ENCODE measurements at places on chromosomes 3 and 15. TPM values are rescaled to one million over a fixed set of nuclear protein-coding genes. Genes with fewer than 3 reads are reported as not detected.
A peak's percentile ranks its signal among the peaks of the same experiment; 100 is the strongest.

GRCh38 chr3:184426691-184427141 is 46.9 kb downstream of the CHRD start:
- no peak overlapping the region for H3K4me3 ChIP-seq
- no peaks in the 10 kb centered on the region for H3K27me3 ChIP-seq
- DNase-seq = no peak
- no peak overlapping the region for H3K27ac ChIP-seq
- no peaks in the 10 kb centered on the region for H3K4me1 ChIP-seq

ALDH1L1 gene
- not detected for total RNA-seq

DNA sequence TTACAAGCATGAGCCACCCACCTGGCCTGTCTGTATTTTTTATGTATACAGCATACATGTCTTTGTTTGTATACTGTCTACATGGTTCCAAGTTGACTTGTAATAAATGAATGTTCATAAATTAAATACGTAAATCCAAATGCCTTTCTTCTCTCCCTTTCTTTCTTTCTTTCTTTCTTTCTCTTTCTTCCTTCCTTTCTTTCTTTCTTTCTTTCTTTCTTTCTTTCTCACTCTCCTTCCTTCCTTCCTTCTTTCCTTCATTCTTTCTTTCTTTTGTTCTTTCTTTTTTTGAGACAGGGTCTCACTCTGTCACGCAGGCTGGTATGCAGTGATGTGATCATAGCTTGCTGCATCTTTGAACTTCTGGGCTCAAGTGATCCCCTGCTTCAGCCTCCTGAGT is 17.1 kb upstream of the ZNF710 start:
- no peak overlapping the region for H3K4me3 ChIP-seq
- H3K4me1 ChIP-seq = no peaks in the 10 kb centered on the region
- H3K27me3 ChIP-seq = no peaks in the 10 kb centered on the region
- H3K36me3 ChIP-seq = no peaks in the 10 kb centered on the region
- no peak for DNase-seq

POC1A gene
- total RNA-seq = 1.8 TPM

DNA sequence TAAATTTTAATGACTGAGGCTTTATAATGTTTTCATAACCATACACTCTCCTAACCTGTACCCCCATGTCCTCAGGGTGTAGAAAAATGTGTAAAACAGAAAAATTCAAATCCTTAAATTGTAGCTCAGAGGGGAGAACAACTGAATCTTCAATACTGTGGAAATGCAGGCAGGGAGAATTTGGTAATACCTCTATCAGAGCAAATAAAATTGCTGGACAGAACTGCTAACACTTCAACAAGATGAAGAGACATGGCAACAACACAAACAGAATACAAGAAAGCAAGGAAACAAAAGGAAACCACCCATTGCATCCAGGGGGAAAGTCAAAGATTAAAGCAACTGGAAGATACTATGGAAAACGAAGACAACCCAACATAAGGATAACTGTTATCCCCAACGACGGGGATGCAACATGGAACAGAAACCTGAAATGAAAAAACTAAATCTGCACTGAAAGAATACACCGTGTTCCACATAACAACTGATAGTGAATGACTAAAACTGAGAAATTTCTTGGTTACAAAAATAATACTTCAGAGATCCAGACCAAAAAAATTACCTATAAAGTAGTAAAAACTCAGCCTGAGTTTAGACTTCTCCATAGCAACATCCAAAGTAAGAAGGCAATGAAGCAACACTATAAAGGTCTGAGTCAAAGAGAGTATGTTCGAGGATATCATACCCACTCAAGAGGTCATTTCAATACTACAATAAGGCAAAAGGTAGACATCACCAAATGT is 48.5 kb downstream of the HACD2 start:
- H3K4me1 ChIP-seq = no peaks in the 10 kb centered on the region
- H3K27me3 ChIP-seq = no peaks in the 10 kb centered on the region
- no peaks in the 10 kb centered on the region for H3K36me3 ChIP-seq
- no peak for DNase-seq
- H3K4me3 ChIP-seq = no peak overlapping the region
- no peak overlapping the region for H3K27ac ChIP-seq

DNA sequence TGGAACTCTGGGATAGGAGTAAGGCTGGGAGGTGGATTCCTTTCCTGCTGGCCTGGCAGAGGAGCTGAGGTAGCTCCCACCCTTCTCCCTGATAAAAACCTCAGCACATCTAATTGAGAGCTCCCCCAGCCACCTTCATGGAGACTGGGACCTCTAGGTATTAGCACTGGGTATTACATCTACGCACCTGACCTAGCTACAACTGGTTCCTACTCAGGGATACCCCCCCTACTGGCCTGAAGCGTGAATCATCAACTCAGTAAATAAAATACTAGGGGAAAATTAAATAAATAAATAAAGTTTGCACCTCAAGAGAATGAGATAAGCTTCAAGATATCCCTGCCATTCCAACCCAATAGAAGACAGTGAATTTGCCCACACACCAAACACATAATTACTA is 140.4 kb downstream of the NEK10 start:
- no peaks in the 10 kb centered on the region for H3K36me3 ChIP-seq
- no peaks in the 10 kb centered on the region for H3K27me3 ChIP-seq
- H3K4me1 ChIP-seq = no peaks in the 10 kb centered on the region
- no peak for DNase-seq
- H3K4me3 ChIP-seq = no peak overlapping the region

RHOV gene
- not detected for total RNA-seq

GRCh38 chr3:54056521-54056920 is 65.8 kb upstream of the CACNA2D3 start:
- H3K36me3 ChIP-seq = no peaks in the 10 kb centered on the region
- H3K4me1 ChIP-seq = no peaks in the 10 kb centered on the region
- H3K27ac ChIP-seq = no peak overlapping the region
- no peak for DNase-seq
- H3K4me3 ChIP-seq = no peak overlapping the region

C3orf22 gene
- total RNA-seq = not detected

DNA sequence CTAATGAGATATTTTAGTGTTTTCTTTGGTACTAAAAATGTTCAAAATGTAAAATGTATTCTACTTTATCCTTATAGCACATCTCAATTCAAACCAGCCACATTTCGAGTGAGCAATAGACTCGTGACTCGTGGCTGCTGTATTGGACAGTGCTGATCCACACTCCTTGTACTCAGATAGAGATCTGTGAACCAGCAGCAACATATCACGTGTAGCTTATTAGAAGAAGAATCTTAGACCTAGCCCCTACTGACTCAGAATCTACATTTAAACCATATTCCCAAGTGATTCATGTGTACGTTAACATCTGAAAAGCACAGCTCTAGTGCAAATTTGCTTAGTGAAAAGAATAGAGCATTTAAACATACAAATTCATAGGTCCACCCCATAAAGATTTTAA is 130.9 kb downstream of the IL1RAP start:
- H3K4me1 ChIP-seq = no peaks in the 10 kb centered on the region
- no peak for DNase-seq
- no peak overlapping the region for H3K4me3 ChIP-seq
- H3K36me3 ChIP-seq = peaks cover 19% of the 10 kb centered on the region
- H3K27me3 ChIP-seq = no peaks in the 10 kb centered on the region
- H3K27ac ChIP-seq = no peak overlapping the region

GRCh38 chr3:33936921-33937525 is 138.6 kb downstream of the PDCD6IP start:
- H3K27ac ChIP-seq = no peak overlapping the region
- H3K27me3 ChIP-seq = no peaks in the 10 kb centered on the region
- no peak for DNase-seq
- no peaks in the 10 kb centered on the region for H3K36me3 ChIP-seq
- no peaks in the 10 kb centered on the region for H3K4me1 ChIP-seq
- H3K4me3 ChIP-seq = no peak overlapping the region

STRIT1 gene
- total RNA-seq = not detected

DNA sequence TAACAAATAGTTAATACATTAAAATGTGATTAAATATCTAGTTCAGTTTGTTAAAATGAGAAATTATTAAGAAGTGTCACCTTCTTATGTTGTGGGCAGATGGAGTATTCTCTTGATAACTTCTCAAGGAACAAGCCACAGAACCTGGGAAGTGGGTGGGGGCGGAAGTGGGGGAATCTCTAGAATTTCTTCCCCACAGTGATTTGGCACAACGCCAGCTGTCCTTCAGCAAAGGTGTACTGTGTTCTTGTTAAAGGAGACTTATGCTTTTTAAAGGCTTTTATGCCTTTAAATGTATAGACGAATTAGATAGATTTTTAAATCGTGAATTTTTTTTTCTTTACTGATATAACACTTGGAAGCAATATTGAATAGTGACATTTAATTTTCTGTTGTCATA is 42.4 kb downstream of the SEC22A start:
- DNase-seq = no peak
- H3K4me3 ChIP-seq = no peak overlapping the region
- H3K27me3 ChIP-seq = no peaks in the 10 kb centered on the region
- H3K4me1 ChIP-seq = peaks cover 8% of the 10 kb centered on the region
- no peaks in the 10 kb centered on the region for H3K36me3 ChIP-seq
- H3K27ac ChIP-seq = no peak overlapping the region

GRCh38 chr3:11080492-11080891 is 73.8 kb upstream of the HRH1 start:
- no peaks in the 10 kb centered on the region for H3K27me3 ChIP-seq
- no peak for DNase-seq
- no peaks in the 10 kb centered on the region for H3K36me3 ChIP-seq

GRCh38 chr15:59562448-59563186 is 49.0 kb upstream of the GCNT3 start:
- H3K36me3 ChIP-seq = no peaks in the 10 kb centered on the region
- DNase-seq = no peak
- no peak overlapping the region for H3K4me3 ChIP-seq
- H3K27ac ChIP-seq = no peak overlapping the region

- no peaks in the 10 kb centered on the region for H3K36me3 ChIP-seq
- H3K4me1 ChIP-seq = peaks cover 30% of the 10 kb centered on the region
- no peaks in the 10 kb centered on the region for H3K27me3 ChIP-seq
- H3K27ac ChIP-seq = peak overlapping the region; percentile 100
- no peak overlapping the region for H3K4me3 ChIP-seq
- no peak for DNase-seq
Observed at GRCh38 chr3:57689367-57690053, 3.4 kb downstream of the DENND6A start.

GRCh38 chr3:16264174-16264707 is 502 bp downstream of the DPH3 start:
- H3K27ac ChIP-seq = peak overlapping the region; percentile 91
- peaks cover 15% of the 10 kb centered on the region for H3K36me3 ChIP-seq
- no peaks in the 10 kb centered on the region for H3K27me3 ChIP-seq

ADPRH gene
- total RNA-seq = 29.2 TPM

CYP1A2 gene
- not detected for total RNA-seq

GRCh38 chr3:181326637-181327223 is 337.2 kb upstream of the DNAJC19 start:
- DNase-seq = no peak
- H3K36me3 ChIP-seq = no peaks in the 10 kb centered on the region
- no peaks in the 10 kb centered on the region for H3K27me3 ChIP-seq
- no peak overlapping the region for H3K27ac ChIP-seq
